ENCODE measurements at places on chromosomes 2 and 18.
A peak's percentile ranks its signal among the peaks of the same experiment; 100 is the strongest.

DNA sequence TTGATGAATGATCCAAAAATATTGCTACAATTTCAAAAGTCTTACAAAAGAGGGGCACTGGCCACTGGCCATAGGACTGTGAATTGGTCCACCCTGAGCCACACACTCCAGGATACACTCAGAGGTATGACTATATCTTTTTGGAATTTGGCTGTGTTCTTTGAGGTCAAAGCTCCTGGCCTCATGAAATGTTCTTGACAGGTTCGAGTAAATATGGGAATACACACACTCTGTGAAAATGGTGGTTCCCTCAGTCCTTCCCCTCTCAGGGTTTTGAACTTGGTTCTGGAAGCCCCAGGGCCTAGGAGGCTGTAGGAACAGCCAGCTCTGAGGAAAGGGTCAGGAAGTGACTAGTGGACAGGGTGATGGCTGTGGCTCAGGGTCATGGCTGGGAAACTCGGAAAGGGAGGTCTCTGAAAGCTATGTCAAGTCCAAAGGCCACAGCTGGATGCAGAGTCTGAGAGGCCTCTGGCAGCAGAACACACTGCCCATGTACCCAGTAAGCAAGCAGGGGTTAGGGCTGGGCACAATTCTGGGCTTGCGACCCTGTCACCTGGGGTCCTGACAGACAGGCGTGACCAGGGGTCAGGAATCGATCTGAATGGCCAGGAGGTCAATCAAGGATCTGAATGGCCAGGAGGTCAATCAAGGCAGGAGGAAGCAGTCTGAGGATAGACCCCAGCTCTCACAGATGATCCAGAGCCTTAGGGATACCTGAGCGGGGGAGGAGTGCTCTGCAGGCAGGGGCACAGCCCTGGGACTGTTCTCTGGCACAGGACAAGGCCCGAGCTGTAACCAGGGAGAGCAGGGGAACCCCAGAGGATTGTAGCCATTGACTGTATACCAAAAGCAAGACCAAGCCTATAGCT is 223.4 kb upstream of the SMAD2 start:
- DNase-seq, result no peak
- no peaks in the 10 kb centered on the region for H3K27me3 ChIP-seq
- no peak overlapping the region for H3K4me3 ChIP-seq
- no peaks in the 10 kb centered on the region for H3K4me1 ChIP-seq

DNA sequence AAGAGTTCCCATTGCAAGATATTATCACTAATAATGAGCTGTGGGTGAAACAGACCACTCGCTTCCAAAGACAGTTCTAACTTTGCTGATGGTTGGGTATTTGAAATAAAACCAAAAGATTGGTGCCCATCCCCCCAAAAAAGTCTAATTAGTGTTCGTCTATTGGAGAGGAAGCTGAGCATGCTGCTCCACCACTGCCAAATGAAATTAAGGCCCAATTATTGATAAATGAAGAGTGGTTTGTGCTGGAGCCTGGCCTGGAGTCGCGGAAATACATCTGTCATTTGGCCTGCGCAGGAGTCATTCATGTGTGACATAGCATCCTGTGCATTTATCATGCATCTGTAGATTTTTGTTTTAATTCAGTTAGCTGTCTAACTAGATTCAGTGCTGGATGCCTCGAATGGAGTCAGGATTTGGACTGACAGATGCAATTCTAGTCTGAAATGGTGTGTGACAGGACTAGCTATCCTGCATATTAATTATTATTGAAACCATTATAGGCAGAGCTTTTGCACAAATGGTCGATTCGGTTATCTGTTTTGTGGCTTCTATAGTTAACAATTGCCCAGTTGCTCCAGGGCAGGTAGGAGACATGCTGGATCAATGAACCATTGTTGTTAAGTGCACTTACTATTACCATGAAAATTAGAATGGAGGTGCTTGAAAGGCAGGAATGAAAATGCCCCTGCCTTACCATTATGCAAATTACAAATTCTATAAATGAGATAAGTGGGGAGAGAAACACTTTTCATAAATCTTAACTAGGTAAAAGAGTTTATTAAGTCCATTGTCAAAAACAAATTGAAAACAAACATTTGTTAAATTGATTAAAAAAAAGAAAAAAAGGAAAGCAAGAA is 450.4 kb upstream of the TCF4 start:
- no peaks in the 10 kb centered on the region for H3K27me3 ChIP-seq
- no peaks in the 10 kb centered on the region for H3K36me3 ChIP-seq
- no peak overlapping the region for H3K4me3 ChIP-seq

DNA sequence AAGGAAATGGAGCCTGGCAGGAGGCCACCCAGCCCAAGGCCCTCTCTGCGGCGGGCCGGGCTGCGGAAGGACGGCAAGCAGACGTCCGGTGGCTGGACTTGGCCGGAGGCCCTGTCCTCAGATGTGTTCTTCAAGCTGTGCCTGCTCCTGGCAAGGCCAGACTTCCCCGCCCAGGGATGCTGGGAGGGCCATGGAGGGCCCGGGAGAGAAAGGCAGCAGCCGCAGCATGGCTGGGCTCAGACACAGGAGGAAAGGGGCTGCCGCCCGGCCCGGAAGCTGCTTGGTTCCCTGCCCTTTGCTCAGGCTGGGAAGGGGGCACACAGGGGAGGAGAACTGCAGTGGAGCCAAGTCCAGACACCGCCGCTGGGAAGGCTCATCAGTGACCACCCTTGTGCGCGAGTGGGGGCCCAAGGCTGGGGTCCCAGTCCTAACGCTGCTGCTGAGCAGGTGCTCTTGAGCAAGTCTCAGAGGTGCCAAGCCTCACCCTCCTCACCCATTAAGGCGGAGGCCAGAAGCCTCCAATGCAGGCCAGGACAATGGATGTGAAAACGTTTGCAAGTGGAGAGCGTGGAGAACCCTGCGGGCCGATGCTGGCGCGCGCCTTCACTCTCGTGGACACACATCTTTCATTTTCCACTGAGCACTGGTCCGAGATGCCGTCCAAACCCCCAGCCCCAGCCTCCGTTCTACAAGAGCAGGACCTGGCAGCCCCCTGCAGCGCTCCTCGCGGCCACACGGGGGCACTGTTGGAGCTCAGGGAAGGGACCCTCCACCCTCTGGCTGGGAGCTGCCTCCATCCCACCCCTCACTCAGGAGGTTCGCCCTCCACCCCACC is 7.9 kb downstream of the CROCC2 start:
- DNase-seq, result peak; percentile 87
- no peak overlapping the region for H3K4me3 ChIP-seq
- no peaks in the 10 kb centered on the region for H3K4me1 ChIP-seq
- H3K27ac ChIP-seq, result no peak overlapping the region
- no peaks in the 10 kb centered on the region for H3K36me3 ChIP-seq

GRCh38 chr2:101516823-101517690 is 42.1 kb upstream of the RFX8 start:
- H3K27me3 ChIP-seq, result no peaks in the 10 kb centered on the region
- H3K4me3 ChIP-seq, result no peak overlapping the region
- no peaks in the 10 kb centered on the region for H3K36me3 ChIP-seq
- H3K4me1 ChIP-seq, result no peaks in the 10 kb centered on the region
- peak; percentile 60 for DNase-seq
- no peak overlapping the region for H3K27ac ChIP-seq

DNA sequence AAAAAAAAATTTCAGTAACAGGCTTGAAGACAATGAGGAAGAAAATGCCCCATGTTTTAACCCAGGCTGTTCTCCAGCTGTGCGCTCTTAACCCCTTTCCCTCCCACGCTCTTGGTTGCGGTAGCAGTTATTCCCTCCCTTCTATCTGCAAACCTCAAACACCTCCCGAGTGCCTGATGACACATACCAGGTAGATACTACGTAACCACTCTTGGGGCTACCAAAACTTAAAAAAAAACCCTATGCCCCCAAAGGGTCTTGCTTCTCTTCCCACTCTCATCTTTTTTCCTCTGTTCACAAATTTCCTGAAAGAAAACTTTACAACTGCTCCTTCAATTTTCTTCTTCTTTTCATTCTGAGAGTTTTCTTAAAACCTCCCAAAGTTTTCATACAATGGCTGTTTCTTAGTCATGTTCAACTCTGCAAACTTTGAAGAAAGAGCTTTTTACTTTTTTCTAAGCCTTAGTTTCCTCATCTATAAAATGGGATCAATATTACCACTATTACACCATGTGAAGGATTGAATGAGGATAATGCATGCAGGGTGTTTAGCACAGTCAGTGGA is 4.9 kb upstream of the DRC1 start:
- no peak overlapping the region for H3K27ac ChIP-seq
- H3K4me3 ChIP-seq, result no peak overlapping the region
- H3K4me1 ChIP-seq, result no peaks in the 10 kb centered on the region
- no peak for DNase-seq
- no peaks in the 10 kb centered on the region for H3K27me3 ChIP-seq
- H3K36me3 ChIP-seq, result no peaks in the 10 kb centered on the region

DNA sequence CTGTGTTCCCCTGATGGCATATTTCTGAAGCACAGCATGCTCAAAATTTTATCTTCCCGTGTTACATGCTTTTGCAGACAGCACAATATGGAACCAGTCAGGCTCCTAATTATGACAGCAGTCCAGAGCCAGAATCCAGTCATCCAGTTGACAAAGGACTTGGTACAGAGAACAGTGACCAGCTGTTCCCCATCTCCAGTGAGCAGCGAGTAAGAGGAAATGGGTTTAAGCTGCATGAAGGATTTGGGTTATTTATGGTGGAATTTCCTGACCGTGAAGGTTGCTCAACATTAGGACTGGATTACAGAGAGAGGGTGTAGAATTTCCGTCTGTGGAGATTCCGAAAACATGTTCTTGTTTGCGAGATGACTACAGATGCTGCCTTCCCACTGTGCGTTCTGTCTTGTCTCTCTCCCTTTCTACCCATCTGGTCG is 24.4 kb downstream of the SGPP2 start:
- peaks cover 2% of the 10 kb centered on the region for H3K4me1 ChIP-seq
- no peak overlapping the region for H3K4me3 ChIP-seq
- no peaks in the 10 kb centered on the region for H3K27me3 ChIP-seq
